Caki2 (cell line): ENCODE measurements at places on chromosomes 7 and 10. TPM values are rescaled to one million over a fixed set of nuclear protein-coding genes. Genes with fewer than 3 reads are reported as not detected.

The PHF14 gene
- 21.1 and 36.8 TPM in 2 replicates for total RNA-seq

The FFAR4 gene
- not detected in 2 replicates for total RNA-seq

The INHBA gene
- 9.5 and 14.4 TPM in 2 replicates for total RNA-seq

The ANKRD61 gene
- not detected in 2 replicates for total RNA-seq

The TRIP6 gene
- 234 and 286 TPM in 2 replicates for total RNA-seq

DNA sequence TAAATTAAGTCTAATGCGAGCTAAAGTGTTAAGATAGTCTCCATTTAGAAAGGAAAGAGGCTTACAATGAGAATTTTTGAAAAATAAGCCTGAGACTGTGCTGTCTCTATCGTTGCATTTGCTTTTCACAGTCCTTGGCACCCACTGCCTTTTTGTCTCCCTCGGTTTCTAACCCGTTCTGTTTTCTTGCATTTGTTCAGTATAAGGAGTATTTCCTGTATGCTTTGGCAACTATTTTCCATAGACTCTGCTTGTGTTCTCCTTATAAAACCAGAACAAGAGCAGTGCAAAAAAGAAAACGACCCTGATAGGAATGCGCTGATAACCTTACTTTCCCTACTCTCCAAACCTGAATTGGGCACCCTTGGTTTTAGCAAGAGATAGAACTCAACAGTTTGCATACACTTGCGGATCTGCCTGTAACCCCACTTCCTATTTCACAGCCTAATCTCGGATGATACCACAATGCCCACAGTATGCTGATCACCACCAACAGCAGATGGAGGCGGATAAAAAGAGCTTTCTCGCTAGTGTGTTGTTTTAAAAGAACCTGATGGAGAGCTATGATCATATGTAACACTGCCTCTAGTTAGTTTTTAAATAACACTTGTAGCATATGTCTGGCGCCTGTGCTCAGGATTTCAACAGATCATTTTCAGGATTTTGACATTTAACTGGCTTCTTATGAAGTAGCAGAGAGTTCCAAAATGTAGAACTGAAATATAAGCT lies 1.6 kb upstream of the ARHGAP12 start:
- DNase-seq = peak; percentile 46

- no peak for DNase-seq
Measured at GRCh38 chr10:32501906-32502305, 56.0 kb downstream of the CCDC7 start.

GRCh38 chr7:24812305-24812945 lies 55.2 kb upstream of the GSDME start:
- DNase-seq = peak; percentile 54

GRCh38 chr10:30039988-30040387 lies 19.4 kb downstream of the JCAD start:
- DNase-seq = no peak

GRCh38 chr10:1824928-1825327 lies 87.6 kb upstream of the ADARB2 start:
- DNase-seq = no peak

- no peak for DNase-seq
Measured at GRCh38 chr7:79615871-79616640, 162.6 kb upstream of the MAGI2 start.

- peak; percentile 72 for DNase-seq
Measured at GRCh38 chr10:87656431-87657072, 3.1 kb upstream of the PAPSS2 start.

DNA sequence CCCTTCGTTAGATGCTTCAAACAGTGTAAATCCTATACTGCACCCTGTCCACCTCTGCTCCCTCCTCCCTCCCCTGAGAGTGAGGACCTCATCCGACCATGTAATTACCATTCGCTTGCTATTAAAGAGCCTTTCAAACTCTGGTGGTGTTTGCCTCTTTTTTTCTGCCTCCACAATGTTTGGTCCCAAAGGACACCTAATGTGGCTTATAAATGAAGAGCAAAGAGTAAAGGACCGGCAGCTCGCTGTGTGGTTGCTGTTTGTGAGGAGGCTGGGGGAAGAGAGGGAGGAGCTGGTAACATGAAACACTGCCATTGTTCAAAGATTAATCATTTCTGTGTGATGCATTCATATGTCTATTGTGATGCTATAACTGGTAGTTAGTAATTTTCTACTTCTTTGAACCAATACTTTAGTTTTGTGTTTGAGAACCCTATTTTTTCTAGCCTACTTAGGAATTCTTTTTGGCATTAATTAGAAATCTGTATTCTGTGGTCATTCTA lies 27.9 kb downstream of the MTURN start:
- DNase-seq = peak; percentile 19

GRCh38 chr10:122130474-122131110 lies 140.5 kb upstream of the BTBD16 start:
- DNase-seq = no peak

- DNase-seq = no peak
Measured at GRCh38 chr10:114346176-114347031, 57.9 kb downstream of the AFAP1L2 start.

DNA sequence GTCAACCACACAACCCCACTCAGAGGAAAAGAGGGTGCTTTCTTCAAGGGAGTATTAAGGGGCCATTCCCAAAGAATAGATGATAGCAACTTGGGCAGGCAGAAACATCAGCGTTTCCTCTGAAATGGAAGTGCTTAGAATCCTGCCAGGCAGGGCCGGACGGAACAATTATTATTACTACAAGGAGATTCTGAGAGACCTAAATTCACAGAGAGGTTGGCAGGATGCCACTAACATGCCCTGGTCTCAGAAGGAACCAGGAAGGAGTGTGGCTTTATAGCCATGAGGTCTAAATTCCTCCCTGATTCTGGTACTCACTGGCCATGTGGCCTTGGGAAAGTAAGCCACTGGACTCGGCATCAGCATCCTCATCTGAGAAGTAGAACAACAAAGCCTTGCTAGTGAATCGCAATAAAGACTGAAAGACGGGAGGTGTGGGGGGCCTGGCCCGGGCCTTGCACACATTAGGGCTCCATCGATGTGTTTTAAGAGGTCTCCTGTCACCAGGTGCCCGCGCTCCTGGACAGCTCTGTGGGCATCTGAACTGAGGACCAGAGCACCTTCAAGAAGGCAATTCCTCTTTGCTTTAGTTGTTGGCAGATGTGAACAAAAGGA lies 131.5 kb downstream of the OAT start:
- no peak for DNase-seq

GRCh38 chr10:19930936-19931893 lies 115.0 kb downstream of the PLXDC2 start:
- peak; percentile 68 for DNase-seq
